ENCODE measurements at places on chromosomes 6 and 20.

DNA sequence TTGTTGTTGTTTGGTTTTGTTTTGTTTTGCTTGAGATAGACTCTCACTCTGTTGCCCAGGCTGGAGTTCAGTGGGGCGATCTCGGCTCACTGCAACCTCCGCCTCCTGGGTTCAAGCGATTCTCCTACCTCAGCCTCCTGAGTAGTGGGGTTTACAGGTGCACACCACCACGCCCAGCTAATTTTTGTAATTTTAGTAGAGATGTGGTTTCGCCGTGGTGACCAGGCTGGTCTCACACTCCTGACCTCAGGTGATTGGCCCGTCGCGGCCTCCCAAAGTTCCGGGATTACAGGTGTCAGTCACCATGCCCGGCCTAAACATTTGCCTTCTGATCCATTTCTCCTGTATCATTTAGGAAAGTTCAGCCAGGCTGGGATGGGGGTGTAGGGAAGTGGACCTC, 17.7 kb downstream of the DUSP22 start:
- DNase-seq: peak; percentile 62

DNA sequence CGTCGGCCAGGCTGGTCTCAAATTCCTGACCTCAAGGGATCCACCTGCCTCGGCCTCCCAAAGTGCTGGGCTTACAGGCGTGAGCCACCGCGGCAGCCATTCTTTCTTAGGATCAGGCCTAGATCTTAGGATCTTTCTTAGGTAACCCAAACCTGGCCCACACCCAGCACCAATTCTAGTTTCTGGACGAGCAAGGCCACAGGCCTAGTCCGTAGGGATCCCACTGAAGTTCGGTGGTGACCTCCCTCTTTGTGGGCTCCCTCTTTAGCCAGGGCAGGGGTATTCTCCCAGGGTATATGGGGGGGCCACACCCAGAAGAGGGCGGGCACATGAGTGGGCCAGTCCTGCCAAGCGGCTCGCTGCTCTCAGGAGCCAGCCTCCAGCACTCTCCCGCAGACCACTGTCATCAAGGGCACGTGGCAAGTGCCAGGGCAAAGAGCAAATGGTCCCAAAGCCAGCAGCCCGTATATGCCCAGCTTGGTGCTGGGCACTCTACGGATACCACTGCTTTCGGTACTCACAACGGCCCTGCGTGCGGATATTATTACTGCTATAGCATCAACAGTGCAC, 6.5 kb downstream of the PXDC1 start:
- DNase-seq: no peak

DNA sequence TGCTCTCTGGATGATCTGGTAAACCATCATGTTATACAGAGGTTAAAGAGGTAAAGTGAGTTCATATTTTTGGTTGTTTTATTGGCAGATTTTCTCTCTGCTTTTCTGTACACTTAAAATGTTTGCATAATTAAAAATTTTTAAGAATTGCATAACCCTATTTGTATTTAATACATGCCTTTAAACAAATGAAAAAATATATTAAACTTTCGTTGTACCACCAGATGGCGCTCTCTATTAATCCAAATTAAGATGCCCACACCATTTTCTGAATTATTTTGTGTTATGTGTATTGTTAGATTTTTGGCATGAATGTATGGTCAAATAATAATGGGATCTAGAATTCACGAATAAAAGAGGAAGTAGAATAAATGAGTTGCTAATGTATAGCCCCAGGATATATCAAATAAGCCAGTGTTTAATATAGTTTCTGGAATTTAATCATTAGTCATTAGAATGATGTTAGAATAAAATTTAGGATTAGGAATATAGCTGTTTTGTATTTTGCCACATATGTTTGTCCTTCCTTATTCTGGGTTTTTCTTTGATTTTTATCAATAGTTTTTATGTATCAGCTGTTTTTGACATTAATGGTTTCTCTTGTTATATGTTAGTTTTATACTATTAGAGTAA, 38.9 kb downstream of the SMAP1 start:
- no peak for DNase-seq

- no peak for DNase-seq
Measured at GRCh38 chr6:28357036-28357435, 7.3 kb downstream of the ZKSCAN3 start.

DNA sequence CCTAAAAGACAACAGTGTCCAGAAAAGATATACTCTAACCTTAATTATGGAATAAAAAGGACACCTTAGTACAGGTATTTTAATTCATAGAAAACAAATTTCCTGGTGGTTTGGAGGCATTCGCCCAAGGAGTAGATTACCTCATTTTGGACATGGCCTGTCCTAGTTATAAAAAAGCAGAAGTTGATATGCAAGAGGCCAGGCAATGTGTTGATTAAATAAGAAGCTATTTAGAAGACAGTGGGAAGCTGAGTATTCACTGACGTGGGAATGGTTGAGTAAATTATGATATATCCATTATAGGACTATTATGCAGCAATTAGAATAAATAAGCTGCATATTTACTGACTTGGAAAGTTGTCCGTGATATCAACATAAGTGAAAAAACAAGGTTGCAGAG, 314.9 kb downstream of the ALDH8A1 start:
- no peak for DNase-seq

DNA sequence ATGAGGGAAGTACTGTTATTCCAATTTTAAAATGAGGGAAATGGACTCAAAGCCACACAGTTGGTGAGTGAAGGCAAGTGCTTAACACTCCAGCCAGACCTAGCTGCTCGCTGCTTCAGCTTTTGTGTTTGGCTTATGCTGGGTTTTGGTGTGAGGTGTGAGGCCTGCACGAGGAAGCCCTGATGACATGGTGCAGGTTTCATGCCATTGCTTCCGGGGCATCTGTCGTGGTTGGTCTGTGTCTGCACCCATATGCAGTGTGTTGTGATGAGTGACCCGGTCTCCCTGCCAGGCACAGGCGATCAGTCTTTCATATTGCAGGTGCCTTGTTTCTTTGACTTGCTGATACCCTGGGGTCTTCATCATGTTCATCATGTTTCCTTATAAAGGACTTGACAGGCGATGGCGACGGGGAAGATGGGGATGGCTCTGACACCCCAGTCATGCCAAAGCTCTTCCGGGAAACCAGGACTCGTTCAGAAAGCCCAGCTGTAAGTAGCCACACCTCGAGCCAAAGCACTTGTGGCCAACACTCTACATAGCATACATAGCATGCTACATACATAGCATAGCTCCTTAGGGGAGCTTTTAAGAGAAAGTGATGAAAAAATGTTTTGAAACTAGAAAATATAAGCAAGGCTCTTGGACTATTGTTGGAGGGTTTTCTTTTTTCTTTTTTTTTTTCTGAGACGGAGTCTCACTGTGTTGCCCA, 22.3 kb downstream of the DNMT3B start:
- DNase-seq: no peak

- no peak for DNase-seq
Measured at GRCh38 chr20:61662968-61663331, 402.7 kb downstream of the TAF4 start.

GRCh38 chr6:56667336-56667735, 24.6 kb upstream of the DST start:
- no peak for DNase-seq

DNA sequence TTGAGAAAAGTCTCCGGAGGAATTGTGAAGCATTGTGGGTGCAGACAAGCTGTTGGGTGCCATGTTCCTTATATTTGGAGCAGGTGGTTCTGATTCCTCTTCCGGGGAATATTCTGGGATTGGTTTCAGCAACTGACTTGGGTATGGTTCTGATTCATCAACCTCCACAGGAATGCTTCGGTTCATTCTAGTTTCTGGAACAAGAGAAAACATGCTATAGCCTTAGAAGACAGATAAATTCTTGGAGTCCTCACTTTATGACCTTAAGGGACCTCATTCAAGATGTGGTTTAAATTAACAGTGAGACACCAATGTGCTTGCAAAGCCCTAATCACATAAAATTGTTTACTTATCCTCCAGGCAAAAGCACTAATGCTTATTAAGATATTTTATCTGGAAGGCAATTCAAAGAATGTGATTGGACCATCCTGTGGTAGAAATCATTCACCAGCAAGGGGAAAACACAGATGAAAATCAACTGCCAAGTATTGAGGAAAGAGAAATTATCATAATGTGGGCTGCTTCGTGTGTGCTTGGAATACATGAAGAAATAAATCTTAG, 13.7 kb downstream of the TRAF3IP2 start:
- DNase-seq: no peak

- peak; percentile 23 for DNase-seq
Measured at GRCh38 chr20:695165-695866, 19.7 kb upstream of the SCRT2 start.

- DNase-seq: no peak
Measured at GRCh38 chr6:67736816-67737215, 898.3 kb upstream of the ADGRB3 start.

- peak; percentile 92 for DNase-seq
Measured at GRCh38 chr6:149922642-149923326, at the start of gene RAET1G. Gene RAET1G (minus strand): TSS chr6:149923121. CDS start chr6:149923010, 111 bp downstream.

DNA sequence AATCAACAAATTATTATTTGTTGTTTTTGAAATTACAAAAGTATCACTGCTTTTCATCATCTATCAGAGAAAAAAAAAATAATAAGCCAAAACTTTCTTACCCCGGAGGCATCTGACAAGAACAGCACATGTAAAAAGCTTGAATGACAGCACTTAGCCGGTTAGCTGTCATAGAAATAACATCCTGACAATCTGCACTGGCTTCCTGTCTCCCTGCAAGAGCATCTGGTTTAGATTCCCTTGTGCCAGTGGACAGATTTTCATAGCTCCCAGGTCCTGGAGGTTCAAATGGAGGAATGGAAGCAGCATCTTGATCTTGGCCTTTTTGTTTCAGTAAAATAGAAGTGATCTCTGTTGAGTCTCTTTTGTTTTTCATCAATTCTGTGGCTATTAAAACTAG, 74.8 kb downstream of the HACE1 start:
- DNase-seq: no peak

- DNase-seq: no peak
Measured at GRCh38 chr6:134105940-134106339, 53.5 kb upstream of the SLC2A12 start.

DNA sequence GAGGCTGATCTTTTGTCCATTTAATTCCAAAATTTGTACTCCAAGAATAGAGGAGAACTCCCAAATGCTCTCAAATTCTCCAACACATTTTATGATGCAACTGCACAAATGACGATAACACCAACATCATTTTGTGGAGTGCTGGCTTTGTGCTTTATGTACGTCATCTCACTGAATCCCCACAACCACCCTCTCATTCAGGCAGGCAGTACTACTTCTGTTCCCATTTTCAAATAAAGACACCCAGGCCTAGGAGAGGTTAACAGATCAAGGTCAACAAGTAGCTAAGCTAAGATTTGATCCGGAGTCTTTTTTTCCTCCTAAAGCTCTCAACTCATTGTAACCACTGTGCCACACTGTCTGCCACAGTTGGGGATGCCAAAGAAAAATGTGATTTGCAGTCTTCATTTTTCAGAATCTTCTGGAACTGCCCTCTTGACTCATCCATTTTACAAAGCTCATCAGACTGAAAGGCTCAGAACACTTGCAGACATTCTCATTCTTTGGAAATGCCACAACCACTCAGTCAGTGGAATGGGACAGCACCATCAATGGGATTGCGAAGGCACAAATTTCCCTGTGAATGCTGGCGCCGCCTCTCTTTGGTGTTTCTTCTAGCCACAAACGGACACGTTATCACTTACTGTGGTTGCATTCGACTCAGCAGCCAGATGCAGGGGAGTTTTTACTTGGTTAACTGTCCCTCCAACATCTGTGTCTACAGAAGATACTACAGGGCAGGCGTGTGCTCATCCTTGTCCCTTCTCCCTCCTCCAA, 184.4 kb downstream of the GJA10 start:
- no peak for DNase-seq

- no peak for DNase-seq
Measured at GRCh38 chr20:62266340-62266739, 28.0 kb downstream of the OSBPL2 start.

DNA sequence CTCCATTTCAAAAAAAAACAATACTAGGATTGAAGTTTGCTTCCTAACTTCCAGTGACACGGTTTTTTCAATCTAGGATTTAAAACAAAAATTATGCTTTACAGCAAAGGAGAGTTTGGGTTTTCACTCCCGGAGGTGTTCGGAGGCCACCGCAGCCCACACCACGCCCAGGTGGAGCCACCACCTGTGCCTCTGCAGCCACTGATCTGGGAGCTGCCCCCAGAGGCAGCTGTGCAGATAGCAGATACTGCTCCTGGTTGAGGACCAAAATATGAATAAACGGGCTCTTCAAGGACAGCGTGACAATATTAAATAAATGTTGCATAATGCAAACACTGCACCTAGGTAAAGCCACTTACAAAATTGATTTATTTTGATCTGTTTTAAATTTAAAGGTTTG, 30.2 kb downstream of the DLL1 start:
- no peak for DNase-seq

- DNase-seq: no peak
Measured at GRCh38 chr20:51994751-51995417, 192.6 kb upstream of the SALL4 start.

DNA sequence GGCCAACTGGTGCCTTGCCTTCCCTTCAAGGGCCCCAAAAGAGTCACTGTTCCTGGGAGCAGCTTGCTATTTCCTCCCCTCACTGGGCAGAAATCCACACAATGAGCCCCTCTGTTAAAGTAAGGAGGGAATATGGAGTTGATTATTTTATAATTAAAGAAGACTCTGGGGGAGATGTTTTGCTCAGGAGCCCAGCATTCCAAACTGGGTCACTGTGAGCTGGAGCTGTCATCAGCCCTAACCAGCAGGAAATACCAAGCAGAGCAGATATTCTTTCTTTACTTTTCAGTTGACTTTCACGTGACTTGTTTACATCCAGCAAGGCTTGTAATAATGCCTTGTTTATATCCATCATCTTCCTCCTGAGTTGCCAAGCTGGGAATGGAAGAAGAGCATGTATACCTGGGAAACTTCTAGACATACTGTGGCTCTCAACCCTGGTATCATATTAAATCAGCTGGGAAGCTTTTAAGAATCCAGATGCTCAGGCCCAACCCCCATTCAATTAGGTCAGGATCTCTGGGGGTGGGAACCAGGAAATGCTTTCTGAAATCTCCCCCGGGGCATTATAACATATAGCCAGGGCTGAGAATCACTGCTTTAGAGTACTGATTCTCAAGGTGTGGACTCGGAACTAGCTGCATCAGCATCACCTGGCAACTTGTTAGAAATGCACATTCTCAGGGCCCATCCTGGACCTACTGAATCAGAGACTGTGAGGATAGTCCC, 175.6 kb upstream of the MYLIP start:
- no peak for DNase-seq

GRCh38 chr6:25788305-25788922, 33.9 kb downstream of the SLC17A4 start:
- no peak for DNase-seq

DNA sequence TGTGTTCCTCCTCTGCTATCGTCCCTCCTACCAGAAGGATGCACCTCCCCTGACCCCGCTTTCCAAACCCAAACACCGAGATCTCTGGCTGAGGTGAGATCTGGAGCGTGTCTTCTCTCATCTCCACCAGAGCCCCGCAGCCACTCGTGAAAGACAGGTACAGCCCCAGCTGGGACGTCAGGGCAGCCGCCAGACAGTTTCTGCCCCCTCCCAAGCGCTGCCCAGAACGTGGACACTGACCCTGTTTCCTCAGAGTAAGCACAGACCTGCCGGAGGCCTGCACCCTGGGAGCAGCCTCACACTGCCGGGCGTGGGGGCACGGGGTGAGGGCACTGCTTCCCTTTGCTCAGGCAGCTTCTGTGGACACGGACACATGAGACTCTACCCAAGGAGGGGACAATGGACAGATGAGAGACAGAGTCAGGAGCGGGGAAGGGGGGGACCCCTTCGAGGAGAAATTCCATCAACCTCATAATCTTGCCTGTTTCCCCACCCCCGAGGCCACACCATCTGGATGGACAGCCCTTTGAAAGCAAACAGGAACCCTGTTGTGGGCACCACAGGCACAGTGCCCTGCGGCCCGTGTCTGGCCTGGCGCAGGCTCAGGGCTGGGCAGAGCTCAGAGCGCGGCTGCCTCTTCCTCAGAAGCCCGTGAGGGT, 210.6 kb downstream of the DLL1 start:
- no peak for DNase-seq
